ENCODE measurements at places on chromosomes 2 and 18.

DNA sequence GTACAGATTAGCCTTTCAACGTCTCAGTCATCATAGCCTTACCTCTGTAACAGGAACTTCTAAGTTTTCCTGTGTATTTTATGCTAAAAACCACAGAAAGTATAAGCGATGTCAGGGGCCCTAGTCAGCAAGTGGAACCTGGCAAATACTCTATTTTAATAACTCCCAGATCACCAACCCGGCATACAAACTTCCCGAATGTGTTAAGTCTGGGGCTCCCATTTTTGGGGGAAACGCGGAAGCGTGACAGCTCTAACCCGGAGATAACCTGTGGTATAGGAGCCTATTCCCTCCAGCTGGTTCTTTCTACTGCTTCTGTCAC, 574 bp downstream of the NIFK start:
- no peak for DNase-seq

DNA sequence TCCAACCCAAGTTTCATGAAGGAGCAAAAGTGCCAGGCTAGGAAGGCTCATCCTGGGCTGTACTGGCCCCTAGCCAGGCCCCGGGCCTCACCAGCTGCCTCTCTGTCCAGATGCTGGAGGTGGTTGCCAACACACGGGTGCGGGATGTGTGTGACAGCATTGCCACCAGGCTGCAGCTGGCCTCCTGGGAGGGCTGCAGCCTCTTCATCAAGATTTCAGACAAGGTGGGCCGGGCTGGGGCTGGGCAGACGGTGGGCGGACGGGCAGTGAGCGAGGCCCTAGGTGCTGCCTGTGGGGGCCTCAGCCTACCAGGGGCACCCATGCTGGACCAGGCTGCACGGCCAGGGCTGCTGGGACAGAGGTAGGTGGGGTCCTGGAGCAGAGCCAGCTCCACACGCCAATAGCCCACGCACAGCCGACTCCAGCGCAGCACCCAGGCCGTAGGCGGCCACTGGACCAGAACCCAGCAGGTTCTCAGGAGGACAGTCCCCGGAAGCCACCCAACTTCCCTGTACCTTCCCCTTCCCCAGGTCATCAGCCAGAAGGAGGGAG, 11.8 kb upstream of the GPR17 start:
- DNase-seq, result no peak

GRCh38 chr2:12737297-12737696, 20.6 kb downstream of the TRIB2 start:
- DNase-seq, result no peak

- no peak for DNase-seq
Observed at GRCh38 chr2:15976354-15976753, 36.0 kb downstream of the MYCN start.

DNA sequence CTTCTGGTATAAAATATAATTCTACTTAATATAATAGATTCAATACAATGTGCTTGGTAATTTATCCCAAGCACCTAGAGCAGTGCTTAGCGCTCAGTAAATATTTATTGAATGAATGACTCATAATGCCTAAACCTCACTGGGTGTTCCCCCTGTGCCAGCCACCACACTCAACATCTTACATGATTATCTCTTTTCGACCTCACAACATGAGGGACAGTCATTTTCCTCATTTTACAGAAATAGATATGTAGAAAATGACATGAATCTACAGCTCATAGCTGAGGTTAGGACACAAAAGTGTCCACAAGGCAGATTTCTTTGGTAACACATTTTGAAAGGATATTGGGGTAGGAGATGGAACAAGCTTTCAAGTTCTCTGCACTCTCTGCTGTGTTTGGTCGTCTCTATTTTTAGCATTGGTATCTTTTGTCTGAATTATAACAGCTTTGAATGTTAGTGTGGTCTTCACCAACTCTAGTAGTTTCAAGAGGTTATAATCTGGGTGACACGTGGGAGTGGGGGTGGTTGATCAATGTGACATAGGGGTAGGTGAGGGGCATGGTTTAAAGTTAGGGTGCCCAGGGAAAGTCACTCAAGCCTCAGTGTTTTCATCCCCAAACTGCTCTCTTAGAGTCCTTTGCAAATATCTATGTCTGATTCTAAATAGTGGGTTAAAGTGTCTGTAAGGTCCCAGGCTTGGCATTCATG, 9.8 kb downstream of the MYOM1 start:
- DNase-seq, result no peak

DNA sequence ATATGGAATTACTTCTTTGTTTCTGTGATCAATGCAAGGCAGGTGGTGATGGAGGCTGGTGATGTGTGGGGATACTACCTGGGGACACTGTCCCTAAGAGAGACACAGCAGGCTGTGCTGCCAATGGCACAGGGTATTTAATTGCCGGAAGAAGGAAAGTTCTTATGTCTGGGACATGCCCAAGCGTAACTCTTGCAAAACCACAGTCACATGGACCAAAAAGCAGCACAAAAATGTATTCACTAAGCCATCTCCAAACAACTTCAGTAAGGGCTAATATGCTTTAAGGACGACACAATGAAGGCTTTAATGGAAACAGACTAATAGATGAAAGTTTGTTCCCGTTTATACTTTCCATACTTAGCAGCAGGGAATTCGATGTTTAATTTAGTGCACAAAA, 49.7 kb upstream of the AP1S3 start:
- no peak for DNase-seq

DNA sequence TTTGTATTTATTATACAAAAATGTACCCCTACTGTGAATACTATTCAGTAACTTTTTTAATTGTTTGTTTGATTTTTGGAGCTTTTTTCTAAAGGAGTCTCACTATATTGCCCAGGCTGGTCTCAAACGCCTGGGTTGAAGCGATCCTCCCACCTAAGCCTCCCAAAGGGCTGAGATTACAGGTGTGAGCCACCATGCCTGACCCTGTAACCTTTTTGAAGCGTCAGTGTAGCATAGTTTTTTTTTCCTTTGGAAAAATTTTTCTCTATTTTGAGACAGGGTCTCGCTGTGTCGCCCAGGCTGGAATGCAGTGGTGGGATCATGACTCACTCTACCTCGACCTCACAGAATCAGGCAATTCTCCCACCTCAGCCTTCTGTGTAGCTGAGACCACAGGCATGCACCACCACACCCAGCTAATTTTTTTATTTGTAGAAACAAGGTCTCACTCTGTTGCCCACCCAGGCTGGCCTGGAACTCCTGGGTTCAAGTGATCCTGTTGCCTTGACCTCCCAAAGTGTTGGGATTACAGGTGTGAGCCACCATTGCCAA, 2.0 kb downstream of the GMCL1 start:
- no peak for DNase-seq

GRCh38 chr18:37188016-37188791, 359.3 kb downstream of the KIAA1328 start:
- DNase-seq, result no peak
